ENCODE measurements at places on chromosomes 7 and 10.
A peak's percentile ranks its signal among the peaks of the same experiment; 100 is the strongest.

GRCh38 chr7:43337191-43337590 is 224.7 kb downstream of the HECW1 start:
- no peak for DNase-seq

DNA sequence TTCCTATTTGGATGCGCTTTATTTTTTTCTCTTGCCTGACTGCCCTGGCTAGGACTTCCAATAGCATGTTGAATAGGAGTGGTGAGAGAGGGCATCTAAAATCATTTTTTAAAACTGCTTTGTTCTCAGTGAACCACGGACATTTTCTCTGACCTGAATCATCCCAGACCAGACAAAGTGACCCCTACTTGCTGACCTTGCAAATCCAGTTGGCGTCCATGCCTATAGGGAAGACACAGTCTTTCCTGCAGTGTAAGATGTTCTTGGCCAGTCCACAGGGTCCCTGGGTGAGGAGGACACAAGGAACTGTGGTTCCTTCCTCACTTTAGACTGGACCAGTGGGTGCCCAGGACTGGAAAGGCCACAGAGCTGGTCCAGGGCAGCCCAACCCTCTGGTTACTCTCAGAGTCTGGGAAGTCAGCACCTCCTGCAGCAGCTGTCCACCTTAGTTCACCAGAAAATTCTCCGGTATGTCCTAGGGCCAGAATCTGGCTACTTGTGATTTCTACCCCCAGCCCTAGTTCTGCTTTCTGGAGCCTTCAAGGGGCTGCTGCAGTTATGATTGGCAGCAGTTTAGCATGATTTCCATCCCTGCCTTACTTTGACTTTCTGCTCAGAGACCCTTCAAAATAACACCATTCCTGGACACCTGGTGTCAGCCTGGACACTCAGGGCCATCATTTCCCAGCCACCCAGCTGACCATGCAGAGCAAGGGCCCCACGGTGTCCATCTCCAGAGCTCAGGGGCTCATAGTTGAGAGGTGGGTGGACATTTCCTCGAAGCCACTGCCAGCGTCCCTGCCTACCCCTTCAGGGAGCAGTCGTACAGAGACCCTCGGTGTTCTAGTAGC is 19.3 kb downstream of the VIPR2 start:
- DNase-seq: no peak

GRCh38 chr7:112122798-112123197 is 83.4 kb downstream of the DOCK4 start:
- DNase-seq: no peak

- peak; percentile 66 for DNase-seq
Measured at GRCh38 chr7:42380401-42380800, 143.4 kb upstream of the GLI3 start.

DNA sequence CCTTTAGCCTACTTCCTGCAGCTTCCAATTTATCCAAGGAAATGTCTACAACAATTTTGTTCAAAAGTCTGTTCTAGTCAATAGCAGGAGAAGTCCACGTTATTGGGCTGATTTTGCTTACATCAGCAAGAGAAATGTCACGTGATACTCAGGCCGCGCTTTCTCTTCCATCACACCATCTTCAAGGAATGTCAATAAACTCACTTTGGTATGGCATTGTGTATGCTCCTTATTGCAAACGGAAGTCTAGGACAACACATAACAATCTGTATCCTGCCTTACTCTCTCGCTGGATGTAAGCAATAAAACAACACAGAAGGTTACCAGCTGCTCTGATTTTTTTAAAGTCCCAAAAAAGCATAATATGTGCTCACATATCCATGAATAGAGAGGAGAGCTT is 17.1 kb upstream of the STK17A start:
- peak; percentile 44 for DNase-seq

DNA sequence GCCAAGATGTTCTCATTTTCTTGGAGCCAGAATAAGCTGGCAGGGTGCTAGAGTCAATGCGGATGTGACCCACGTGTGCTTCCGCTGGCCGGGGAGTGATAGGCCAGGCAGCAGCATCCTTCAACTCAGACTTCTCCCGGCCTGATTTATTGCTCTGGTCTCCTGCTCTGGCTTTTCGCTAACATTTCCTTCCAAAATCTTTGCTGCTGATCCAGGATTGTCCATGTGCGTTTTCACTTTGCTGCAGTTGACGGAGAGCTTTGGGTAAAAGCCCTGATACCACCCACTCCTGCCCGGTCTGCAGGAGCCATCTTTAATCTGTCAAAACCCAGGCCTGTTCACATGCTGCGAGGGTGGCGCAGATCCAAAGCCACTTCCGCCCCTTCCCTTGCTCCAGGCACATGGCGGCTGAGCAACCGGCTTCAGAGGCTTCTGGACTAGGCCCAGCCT is 106.8 kb downstream of the CYP26A1 start:
- DNase-seq: peak; percentile 59

- DNase-seq: peak; percentile 95
Measured at GRCh38 chr10:17001961-17002749, 127.5 kb downstream of the CUBN start.

DNA sequence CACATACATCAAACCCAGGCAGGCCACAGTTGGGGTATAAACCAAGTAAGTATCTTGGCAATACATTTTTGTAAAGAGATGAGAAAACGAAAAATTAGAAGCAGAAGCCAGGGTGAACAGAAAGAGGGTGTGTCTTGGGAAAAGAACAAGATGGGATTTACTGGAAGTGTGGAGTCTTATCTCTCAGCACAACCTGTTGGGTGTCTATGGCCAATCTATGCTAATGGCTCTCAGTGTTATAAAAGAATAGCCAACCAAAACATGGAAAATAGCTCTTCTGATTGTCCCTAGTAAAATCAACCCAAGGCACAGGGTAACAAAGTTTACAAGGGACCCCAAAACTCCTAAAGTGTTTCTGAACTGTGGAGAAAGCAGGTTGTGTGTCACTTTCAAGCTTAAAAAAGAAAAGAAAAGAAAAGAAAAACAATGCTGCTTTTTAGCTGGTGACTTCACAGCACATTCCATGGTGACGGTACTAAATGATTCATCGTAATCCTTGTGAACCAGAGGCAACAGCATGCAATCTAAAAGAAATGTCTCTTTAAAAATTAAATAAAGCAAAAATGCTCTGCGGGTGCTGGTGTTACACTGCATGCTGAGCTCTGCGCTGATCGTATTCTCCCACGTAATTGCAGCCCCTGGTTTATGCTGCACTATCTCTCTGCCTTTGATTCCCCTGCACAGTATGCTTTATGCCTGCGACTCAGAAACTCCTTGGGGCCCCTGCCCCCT is 100.8 kb downstream of the C10orf90 start:
- peak; percentile 93 for DNase-seq

DNA sequence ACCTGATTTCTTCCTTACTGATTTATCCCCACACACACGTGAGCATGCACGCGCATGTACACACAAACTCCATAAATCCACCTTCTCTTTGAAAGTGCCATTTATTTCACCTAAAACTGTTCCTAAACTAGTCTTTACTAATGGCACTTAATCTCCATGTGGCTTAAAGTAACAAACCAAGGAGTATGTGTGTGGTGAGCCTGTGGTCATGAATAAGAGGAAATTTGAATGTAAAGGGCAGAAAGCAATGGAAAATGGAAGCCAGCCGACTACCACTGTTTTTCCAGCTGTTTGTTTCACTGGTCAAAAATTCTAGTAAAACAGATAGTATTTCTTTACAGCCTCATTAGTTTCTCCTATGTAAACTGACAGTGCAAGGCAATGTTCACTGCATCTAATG is 23.8 kb downstream of the SEMA3C start:
- DNase-seq: no peak

DNA sequence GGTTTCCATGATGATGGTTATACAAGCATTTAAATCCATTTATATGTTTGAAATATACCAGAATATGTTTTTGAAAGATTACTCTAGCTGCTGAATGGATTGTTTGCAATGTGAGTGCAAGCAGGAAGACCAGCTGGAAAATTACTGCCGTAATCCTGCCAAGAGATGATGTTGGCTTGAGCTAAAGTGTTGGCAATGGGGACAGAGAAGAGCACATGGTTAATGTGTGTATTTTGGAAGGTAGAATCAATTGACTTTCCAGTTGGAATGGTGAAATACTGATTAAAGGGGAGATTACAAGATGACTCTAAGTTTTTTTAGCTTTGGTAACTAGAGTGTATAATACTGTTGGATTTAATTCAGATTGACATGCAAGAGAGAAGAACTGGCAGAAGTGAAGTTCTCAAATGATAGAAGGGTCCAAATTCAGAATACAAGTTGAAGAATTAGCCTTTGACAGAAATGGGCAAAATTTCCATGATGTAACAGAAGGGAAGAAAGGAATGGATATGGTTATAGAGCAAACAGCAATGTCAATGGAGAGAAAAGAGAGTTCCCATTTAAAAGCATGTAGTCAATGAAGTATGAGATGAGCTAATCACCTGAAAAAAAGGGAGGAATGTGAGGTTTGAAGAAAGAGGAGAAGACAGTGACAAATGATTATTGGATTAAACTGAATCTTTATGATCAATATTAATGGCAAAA is 422.0 kb downstream of the CDC14C start:
- no peak for DNase-seq

GRCh38 chr7:83857691-83858090 is 208.8 kb upstream of the SEMA3E start:
- no peak for DNase-seq

DNA sequence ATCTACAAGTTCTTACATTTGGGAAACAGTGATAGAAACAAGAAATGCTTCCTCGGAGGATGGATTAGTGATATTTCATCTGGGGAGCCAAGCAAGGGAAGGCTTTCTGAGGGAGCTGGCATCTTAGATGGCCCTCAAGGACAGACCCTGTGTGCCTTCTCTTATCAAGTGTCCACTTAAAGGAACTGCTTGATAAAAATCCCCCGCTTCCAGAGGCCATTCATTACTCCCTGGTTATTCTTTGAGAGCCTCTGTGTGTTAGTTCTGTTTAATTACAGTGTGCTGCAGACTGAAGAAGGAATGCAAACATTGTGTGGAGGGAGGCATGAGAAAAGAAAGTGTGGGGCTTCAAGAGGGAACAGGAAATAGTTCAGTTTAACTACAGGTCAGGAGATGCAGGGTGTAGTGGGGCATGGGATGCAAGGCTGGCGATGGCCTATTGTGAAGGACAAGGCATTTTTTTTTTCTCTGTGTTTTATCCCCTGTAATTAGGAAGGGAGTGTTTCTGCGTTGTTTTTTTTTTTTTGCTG is 145.4 kb downstream of the SNX10 start:
- DNase-seq: no peak

GRCh38 chr7:41415471-41416207 is 287.3 kb downstream of the INHBA start:
- no peak for DNase-seq

DNA sequence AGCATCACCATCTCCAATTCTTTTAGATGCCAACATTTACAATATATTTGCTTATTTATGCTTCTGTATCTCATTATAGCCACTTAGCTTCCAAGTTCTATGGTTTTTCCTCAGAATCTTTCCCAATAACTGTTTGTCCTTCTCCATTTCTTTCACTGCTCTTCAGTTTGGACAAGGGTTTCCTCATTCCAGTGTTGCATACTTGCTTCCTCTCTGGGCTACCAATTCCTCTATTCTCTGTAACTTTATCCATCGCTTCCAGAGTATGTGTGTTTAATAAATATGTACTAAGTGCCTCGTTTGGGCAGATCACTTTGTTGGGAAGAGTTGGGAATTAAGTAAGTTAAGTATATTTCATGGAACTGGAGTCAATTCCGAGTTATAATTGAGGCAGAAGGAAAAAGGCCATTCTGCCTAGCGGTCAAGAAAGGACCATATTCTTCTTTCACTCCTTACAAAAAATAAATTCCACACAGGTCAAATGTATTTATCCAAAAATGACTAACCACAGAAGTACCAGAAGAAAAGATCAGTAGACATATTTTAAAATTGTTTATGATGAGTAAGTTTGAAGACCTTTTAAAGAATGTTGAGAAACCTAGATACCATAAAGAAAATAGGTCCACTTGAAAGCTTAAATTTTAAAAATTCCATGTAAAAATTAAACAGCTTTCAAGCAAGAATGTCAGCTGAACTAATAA is 10.8 kb downstream of the STAMBPL1 start:
- no peak for DNase-seq

GRCh38 chr10:114294549-114294948 is 55.5 kb downstream of the VWA2 start:
- DNase-seq: no peak

GRCh38 chr10:113452146-113452845 is 100.6 kb upstream of the HABP2 start:
- DNase-seq: no peak

DNA sequence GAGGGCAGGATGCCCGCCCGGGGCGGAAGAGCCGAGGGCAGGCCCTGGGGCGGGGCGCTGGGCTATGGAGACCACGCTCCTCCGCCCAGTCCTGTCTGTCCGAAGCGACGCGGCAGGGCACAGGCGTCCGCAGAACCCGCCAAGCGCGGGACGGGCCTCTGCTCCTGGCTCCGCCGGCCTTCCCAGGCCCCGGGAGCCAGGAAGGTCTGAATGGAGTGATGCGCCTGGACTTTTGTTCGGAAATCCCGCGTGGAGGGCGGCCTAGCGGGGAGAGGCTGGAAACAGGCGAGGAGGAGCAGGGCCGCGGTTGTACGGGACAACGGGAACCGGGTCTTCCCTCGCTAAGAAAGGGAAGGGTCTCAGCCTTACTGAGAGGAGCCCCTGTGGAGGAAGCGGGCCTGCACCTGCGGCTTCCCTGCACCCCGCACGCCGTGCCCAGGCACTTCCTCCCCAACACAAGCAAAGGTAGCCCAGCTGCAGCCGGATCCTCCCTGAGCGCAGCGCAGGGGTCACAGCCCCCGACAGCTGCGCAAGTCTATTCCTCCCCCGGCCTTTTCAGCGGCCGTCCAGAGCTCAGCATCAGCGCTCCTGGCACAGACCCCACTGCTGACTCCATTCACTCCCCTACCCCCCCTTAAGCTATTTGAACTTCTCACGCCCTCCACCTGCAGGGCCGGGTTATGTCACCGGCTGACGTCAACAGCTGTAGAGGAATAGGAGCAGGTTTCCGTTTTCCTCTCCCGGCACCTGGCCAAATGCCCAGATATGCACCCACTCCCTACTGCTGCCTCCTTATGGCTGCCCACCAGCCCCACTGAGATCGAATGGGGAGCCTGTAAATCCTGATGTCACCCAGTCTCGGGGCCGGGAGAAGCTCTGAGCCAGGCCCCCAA is 143.2 kb upstream of the RET start:
- DNase-seq: no peak

All from GM23248 (cell line).